ENCODE measurements at places on chromosomes 6 and 20.

DNA sequence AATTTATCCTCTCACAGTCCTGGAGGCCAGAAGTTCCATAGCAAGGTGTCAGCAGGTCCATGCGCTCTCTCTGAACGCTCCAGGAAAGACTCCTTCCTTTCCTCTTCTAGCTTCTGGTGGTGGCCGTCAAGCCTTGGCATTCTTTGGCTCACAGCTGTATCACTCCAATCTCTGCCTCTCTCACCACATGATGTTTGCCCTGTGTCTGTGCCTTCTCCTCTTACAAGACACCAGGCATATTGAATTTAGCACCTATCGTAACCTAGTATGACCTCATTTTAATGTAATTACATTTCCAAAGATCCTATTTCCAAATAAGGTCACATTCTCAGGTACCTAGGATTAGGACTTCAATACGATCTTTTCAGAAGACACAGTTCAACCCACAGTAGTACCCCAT is 428.5 kb downstream of the CD83 start:
- no peak for DNase-seq

DNA sequence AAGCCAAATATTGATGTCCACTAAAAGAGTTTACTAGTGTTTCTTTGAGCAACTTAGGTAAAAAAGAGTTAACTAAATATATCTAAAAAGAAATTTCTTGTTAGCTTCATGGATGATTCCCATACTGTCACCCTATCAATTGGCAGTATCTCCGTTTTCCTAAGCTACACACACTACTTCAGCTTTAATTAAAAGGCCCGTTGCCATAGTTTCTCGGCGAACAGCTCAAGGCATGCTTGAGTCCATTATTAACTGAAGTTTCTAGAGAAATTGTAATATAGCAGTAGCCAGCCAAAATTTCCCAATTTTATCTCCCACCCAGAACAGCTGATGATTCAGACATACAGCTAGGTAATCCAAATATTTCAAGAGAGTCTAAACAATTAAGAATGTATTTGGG is 20.0 kb upstream of the BEND6 start:
- no peak for DNase-seq

DNA sequence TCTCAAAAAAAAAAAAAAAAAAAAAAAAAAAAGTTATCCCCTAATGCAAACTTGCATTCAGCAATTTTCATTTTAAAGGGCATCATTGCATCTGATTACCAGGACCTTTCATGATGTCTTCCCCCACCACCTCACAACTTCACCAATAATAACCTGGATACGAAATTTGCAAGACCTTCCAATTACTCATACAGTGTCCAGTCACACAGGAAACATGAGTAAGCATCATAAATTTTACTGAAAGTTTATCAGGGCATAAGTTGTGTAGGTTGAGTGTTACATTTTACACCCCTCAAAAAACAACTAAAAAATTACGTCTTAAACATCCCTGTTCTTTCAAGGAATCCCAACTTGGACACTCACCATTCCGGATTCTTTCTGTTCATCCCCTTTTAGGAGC is 79.1 kb upstream of the ANKEF1 start:
- no peak for DNase-seq

DNA sequence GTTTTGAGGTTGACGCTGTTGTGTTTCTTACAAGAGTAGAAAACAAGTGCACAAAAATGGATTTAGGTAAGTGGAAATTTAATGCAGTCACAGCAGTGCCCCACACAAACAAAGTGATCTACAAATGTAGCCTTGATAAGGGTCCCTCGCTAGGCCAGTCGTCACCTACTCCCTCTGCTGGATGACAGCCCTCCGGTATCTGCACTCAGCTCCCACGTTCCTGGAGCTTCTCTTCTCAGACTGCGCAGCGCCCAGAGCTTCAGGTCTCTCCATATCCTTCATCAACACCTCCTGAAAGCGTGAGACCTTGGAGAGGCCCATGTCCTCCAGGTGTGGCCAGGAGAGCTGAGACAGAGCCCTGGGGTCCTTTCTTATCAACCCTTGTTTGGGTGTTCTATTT is 58.3 kb upstream of the MAP3K4 start:
- no peak for DNase-seq

GRCh38 chr6:131062241-131063027 is 611 bp downstream of the EPB41L2 start:
- DNase-seq = peak; percentile 4

DNA sequence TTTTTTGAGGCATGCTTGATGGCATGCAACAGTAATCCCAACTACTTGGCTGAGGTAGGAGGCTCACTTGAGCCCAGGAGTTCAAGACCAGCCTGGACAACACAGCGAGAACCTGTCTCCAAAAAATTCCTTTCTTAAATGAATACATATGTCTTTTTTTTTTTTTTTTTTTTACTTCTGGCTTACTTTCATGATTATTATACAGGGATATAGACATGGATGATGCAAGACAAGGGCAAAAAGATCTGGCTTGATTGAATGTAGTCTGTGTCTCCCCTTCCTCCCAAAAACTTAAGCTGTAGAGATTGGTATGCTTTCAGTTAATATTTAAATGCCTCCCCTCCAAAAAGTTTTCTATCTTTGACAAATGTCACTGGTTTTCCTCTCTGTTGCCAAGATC is 7.6 kb downstream of the SNX3 start:
- no peak for DNase-seq

DNA sequence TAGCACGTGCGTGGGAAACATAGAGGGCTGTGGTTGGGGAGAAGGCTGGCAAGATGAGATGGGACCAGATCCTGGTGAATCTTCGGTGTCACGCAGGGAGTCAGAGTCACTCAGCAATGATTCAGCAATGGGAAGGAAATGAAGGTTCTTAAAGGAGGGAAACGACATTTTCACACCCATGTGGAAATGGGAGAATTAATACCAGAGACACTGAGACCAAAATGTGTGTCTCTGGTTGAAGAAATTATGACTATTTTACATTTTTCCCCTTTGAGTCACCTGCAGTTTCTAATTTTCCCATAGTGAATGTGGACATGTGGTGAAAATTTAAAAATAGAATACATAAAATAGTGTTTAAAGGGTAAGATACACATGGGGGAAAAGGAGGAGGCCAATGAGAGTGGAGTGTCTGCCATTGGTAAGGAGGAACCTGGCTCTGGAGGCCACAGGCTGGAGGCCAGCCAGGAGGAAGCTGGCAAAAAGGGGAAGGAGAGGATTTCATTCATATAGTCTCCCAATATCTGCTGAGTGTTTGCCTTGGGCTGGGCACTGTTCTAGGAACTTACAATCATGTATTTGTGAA is 17.5 kb downstream of the NRN1 start:
- no peak for DNase-seq
